HL-60 (cell line): ENCODE measurements at places on chromosomes 2 and 18.

DNA sequence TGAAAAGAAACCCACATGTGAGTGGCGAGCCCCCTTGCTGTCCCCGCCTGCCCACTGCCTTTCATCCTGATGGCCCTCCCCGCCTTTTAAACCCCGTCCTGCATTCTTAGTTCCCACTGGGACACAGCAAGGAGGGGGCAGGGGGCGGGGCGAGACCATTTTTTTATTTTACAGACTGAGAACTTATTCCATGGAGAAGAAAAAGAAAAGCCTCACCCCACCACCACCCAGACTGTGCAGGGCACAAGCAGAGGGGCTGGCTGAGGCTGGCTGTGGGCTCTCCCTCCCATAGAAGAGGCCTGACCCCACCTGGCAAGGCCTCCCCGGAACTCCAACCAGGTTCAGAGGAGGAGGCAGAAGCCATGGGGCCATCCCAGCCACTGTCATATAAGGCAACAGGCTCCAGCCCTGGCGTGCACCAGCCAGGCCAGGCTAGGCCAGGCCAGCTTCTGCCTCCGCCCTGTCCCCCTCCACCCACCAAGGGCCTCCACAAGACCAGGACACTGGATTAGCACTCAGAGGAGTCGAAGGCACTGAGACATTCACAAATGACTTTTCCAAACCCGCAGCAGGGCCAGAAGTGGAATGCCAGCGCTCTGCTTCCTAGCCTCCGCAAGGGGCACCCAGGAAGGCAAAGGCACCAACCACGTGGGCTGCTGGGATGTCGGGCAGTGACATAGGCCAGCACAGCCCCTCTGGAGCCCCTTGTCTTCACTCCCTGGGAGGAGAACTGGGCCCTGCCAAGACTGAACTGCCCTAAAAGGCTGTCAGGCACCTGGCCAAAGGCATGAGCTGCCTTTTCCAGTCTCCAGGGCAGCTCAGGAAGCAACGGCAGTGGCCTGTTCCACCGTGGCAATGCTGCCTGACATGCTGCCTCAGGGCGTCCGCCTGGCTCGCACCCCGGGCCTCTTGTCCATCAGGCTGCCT is 37.5 kb upstream of the SEMA4C start:
- no peak for DNase-seq

GRCh38 chr2:65232636-65233035 is 5.0 kb downstream of the ACTR2 start:
- no peak for DNase-seq

DNA sequence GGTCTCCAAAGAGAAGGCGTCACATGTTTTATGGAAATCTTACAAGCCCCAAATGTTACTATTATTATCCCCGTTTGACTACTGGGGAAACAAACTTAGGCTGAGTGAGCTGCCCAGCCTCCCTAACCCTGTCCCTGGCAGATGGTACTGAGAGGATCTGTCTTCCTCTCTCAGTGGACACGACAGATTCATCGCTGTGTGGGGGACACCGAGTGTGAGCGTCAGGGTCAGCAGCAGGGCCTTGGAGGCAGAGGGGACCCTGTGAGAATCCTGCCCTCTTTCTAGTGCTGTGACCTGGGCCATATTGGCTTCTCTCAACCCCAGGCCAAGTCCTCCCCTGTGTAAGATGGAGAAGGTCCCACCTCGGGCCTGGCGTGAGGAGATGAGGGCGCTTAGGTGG is 27.1 kb upstream of the SMAD7 start:
- DNase-seq: no peak

DNA sequence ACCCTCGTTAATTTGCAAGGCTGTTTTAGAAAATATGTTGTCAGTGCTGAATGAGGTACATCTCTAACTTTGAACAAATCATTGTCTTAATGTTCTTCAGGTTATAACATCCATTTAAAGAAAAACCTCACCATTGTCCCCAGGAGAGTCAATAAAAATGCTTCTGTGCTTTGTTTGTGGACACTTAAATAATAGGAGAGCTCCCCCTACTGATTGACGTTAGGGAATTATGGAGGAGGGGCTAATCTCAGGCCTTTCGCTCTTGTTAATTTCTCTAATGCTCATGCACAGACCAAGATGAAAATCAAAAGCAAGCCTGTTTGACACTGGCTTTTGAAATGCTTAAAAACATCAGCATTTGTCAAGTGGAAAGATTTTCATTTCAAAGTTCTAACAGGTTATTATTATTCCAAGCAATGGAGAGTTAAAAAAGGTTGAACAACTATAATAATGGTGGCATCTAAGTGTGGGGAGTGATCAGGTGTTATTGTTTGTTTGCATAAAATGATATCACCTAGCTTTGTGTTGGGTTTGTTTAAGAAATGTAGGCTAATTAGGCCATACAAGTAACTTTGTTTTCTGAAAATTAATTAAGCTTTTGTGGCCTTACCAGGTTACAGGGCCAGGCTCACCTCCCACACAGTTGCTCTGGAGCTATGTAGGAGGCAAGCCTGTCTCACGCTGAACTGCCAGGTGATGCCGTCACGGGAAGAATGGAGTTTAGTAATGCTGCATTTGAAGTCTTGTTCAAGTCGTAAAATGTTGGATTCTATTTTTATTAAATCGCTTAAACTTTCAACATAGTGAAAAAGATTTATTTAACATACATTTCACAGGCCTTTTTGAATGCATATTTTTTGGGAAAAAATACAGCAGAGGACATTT is 51.7 kb upstream of the SMIM21 start:
- peak; percentile 6 for DNase-seq

DNA sequence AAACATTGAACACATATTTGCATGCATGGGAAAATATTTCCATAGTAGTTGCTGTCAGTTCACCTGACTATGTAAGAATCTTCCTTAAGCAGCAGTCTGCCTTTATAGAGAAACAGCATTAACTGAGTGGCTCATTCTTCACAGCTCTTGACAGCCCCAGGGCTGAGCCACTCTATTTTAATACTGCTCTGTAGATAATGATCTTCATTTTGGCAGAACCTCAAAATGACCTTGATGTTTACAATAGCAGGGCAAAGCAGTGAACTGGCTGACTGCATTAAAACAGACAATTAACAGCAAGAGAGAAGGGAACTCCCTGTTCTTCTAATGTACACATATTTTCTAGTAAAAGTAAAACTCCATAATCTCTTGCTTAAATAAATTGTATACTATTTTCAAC is 580.6 kb upstream of the SOX11 start:
- no peak for DNase-seq

GRCh38 chr2:149741646-149742045 is 154.1 kb upstream of the MMADHC start:
- DNase-seq: no peak

- DNase-seq: no peak
Measured at GRCh38 chr18:74436158-74436769, 20.8 kb downstream of the DIPK1C start.

DNA sequence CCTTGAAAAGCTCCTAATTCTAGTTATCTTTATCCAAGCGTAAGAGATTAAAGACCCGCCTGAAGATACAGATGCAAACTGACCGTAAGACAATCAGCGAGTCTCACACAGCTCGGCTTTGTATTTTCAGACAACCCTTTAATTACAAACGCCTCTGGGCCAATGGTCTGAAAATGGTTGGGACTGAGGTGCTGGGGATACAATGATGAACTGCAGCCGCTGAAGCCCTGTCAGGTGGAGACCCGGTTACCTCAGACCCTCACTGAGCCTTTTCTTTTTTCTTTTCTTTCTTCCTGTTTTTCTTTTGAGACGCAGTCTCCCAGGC is 715 bp upstream of the CFAP36 start:
- DNase-seq: no peak

- DNase-seq: no peak
Measured at GRCh38 chr2:234451852-234452625, 44.8 kb downstream of the ARL4C start.

GRCh38 chr2:126510356-126510755 is 145.6 kb upstream of the GYPC start:
- no peak for DNase-seq

- DNase-seq: no peak
Measured at GRCh38 chr2:225104971-225105370, 62.7 kb upstream of the DOCK10 start.

DNA sequence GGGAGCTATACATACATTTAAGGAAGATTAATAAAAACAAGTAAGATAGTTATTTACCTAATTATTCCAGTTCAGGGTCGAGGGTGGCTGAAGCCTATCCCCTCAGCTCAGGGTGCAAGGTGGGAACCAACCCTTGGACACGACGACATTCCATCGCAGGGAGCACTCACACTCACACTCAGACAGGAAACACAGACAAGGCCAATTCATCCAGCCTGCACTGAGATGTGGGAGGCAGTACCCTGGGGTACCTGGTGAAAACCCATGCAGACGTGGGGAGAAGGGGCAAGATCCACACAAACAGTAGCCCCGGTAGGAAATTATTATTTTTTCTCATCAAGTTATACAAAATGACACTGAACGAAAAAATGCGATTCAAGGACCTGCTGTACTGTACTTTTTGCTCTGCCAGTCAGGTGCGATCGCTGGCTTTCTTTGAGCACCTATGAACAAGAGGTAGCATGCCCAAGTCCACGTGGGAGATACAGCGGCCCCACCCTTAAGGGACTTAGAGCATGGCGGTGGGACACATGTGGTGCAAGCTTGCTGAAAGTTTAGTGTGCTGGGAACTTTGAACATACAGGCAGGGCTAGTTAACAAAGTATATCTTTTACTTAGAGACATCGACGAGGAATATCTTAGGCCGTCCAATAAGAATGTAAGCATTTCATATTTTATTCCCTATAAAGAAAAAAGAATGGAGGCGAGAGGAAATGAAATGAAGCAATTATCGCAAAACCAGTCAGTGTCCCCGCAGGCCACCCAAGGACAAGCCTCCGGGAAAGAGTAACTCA is 624 bp downstream of the METTL8 start:
- DNase-seq: peak; percentile 39

DNA sequence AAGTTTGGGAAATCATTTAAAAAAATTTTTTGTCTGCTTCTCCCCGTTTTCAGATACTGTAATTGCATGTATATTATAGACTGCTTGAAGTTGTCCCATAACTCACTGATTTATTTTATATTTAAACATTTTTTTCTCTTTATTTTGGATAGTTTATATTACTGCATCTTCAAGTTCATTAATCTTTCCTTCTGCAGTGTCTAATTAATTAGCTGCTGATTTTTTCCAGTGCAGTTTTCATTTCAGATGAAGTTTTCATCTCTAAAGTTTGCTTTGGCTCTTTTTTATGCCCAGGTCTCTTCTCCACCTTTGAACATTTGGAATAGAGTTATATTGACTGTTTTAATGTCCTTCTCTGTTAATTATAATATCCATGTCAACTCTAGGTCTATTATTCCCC is 9.3 kb downstream of the CLIP4 start:
- DNase-seq: no peak

DNA sequence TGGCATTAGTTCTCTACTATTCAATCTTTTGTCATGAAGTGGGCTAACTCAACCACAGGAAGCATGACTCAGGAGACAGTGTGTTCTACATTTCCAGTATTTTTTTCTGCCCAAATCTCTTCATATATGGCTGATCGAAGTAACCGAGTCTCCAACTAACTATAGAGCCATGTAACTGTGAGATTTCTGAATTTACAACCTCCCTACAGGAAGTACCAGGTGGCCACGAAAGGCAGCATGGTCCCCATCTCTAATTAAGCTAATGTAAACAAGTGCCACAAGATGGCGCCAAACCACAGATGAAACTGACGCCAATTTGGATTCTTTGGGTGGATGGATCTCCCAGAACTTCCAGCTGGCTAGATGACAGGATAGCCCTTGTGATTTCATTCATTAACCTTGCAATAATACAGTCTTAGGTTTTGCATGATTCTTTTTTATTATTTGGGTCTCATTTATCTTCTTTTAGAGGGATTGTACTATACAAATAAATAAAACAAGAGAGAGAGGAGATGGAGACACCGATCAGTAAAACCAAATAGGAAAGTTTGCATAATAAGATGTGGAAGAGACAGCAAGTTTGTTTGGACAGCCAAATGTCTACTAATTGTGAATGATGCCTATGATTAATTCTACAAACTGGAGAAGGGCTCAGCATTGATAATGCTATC is 18.3 kb upstream of the ARHGAP15 start:
- peak; percentile 47 for DNase-seq

DNA sequence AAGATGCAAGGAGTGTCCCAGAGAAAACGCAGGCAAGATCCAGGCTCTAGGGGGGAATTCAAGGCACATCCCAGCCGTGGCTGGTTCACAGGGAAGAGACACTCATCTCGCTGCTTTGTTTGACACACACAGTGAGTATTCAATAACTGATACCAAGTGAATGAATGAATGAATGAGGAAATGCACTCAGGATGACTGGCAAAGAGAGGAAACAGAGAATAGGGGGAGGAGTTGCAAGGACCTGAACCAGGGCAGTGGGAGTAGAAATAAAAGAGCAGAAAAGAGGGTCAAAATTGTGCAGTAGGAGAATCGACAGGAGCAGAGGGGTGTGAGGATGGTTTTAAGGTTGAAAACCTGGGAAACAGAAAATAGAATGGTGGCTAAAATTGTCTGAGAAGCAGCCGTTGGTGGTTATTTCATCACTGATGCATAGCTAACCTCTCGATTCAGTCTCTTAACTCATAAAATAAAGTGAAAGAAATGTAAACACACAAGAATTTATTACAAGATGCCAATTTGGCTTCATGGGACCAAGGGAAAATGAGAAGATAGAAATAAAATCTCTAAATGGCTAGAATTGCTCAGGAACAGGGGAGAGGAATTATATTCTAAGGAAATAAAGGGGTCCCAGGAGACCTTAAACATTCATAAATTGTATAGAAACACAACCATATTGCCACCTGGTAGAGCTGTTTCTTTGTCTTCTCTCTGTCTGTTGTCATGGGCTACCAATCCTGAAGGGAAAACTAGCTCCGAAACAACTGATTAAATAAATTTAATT is 63.9 kb upstream of the PHLPP1 start:
- DNase-seq: no peak

DNA sequence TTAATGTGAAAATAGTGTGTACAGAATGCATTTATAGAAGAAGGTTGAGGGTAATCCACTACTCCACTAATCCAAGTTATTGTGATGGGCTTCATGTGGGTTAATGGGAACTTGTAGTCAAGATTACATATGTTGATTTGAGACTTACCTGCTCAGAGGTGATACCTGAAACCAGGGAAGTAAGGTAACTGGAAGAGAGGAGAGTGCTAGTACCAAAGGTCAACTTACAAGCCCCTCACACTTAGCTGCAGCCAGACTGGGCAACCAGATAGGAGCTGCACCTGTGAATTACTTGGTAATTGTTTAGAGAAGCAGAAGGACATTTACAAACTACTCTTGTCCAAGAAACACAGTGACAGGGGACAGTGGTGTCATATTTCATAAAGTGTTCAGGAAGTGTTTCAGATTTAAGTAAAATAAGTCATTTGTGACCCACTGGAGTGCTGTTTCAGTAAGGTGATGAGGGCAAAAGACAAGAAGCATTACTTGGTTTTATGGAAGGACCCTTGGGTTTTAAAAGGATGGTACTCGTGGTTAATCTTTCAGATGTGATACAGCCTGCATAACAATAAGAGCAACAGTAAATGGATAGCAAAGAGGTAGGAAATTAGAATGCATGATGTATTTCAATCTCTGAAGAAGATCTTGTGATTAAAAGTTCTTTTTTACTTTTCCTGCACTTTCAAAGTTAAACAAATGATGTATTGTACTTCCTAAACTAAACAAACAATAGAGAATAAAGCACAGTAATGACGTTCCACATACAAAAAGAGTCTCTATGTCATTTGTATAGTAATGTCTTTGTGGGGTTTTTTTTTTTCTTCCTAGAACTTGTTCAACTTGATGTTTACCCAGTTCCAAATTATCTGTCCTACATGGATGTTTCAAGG is 189.3 kb downstream of the PHLPP1 start:
- DNase-seq: no peak

GRCh38 chr2:51079945-51080344 is 48.0 kb upstream of the NRXN1 start:
- no peak for DNase-seq

GRCh38 chr2:235078182-235078581 is 126.4 kb downstream of the SH3BP4 start:
- no peak for DNase-seq
